Activated naive CD4-positive, alpha-beta T cell (primary cell): ENCODE measurements at places on chromosomes 6 and 20.
A peak's percentile ranks its signal among the peaks of the same experiment; 100 is the strongest.

DNA sequence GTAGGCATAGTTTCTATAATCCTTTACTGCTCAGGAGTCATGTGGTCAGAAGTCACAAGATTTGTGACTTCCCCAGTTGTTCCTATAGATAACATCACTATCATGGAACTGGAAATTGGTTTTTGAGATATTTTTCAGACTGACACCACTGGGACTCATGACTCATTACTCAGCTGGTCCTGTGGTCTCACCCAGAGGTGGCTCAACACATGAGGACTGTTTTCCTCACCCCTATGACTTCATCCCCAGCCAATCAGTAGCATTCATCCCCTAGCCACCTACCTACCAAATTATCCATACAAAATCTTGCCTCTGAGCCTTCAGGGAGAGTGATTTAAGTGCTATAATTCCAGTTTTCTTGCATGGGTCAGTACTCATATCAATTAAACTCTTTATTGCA, 1217.7 kb downstream of the EPHA7 start:
- no peak for DNase-seq

GRCh38 chr6:34627296-34627695, 69.3 kb downstream of the ILRUN start:
- no peak for DNase-seq

GRCh38 chr6:42958125-42958524, 2.4 kb upstream of the GNMT start:
- DNase-seq: no peak

- DNase-seq: no peak
Observed at GRCh38 chr6:45438151-45438550, 60.4 kb upstream of the SUPT3H start.

GRCh38 chr6:4800662-4801061, 24.5 kb downstream of the CDYL start:
- no peak for DNase-seq

DNA sequence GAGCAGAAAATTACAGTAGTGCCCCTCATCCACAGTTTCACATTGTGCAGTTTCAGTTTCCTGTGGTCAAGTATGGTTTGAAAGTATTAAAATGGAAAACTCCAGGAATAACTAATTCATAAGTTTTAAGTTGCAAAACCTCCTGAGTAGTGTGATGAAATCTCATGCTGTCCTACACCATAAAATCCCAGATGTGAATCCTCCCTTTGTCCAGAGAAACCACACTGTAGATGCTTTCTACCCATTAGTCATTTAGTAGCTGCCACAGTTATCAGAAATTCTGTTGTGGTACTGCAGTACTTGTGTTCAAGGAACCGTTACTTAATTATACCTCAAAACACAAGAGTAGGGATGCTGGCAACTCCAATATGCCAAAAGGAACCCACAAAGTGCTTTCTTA, 74.7 kb downstream of the PTCHD4 start:
- no peak for DNase-seq

GRCh38 chr6:22699151-22699550, 129.8 kb downstream of the HDGFL1 start:
- DNase-seq: no peak

- DNase-seq: no peak
Observed at GRCh38 chr20:34564833-34565232, 6.3 kb downstream of the MAP1LC3A start.

- no peak for DNase-seq
Observed at GRCh38 chr6:148747471-148748165, 788 bp downstream of the UST start.

GRCh38 chr6:88704980-88705379, 258.4 kb downstream of the RNGTT start:
- no peak for DNase-seq

DNA sequence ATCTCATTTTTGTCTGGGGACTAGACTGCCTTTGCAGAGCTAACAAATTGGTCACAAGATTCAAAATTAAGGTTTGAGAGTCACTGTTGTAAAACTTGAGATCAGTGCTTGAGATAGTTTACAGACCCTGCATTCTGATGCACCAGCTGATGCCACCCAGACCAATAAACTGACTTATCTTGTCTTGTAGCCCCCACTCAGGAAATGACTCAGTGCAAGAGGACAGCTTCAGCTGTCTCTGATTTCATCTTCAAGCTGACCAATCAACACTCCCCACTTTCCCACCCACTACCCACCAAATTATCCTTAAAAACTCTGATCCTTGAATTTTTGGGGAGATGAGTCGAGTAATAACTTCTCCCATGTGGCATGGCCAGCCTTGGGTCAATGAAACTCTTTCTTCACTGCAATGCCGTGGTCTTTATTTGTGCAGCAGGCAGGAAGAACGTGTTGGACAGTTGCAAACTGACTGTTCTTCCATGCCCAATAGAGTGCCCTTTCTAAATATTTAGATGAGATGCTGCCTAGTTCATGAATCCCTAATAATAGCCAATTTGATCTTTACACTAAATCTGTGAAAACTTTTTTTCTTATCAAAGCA, 48.3 kb upstream of the PROKR2 start:
- DNase-seq: no peak

DNA sequence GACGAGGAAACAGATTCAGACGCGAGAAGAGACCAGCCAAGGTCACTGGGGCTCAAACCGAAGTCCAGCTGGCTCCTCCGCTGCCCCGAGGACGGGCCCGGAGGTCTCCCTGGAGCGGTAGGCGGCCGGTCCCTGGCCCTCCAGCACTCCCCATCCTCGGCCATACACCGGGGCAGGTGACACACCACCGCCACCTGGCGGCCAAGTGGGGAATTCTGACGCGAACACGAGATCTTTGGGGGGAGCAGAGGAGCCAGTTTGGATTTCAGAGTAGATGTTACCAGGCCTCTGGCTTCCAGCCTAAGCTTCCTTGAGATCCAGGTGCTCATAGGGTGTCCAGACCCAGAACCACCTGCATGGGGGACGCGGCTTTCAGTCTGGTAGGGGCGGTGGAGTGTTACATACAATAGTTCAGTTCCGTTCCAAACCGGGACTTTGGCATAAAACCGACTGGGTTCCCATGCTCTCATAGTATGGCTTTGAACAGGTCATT, 16.1 kb downstream of the BPIFB1 start:
- DNase-seq: peak; percentile 68

- no peak for DNase-seq
Observed at GRCh38 chr6:48584846-48585245, 473.8 kb upstream of the PTCHD4 start.

- DNase-seq: no peak
Observed at GRCh38 chr6:125639466-125640020, 109.9 kb upstream of the HEY2 start.

- no peak for DNase-seq
Observed at GRCh38 chr6:107816818-107817217, 7.3 kb downstream of the SCML4 start.

GRCh38 chr6:17032988-17033634, 68.7 kb upstream of the STMND1 start:
- no peak for DNase-seq

DNA sequence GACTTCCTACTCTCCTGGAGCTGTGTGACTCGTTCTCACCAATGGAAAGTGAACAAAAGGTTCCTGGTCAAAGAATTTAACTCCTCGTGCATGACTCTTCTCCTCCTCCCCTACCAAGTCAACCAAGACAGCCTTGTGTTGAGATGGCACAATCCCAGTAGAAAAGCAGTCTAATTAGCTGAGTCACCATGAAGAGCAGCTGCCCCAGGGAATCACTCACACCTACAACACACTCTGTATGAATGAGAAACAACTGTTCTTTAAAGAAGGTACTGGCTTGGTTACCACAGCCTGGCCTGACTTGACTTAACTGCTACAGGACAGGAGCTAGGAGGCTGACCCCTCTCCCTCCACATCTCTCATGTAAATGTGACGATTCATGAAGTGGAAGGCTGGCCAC, 2.9 kb upstream of the HLA-DOB start:
- no peak for DNase-seq

GRCh38 chr6:147856687-147857086, 348.2 kb downstream of the SAMD5 start:
- no peak for DNase-seq

GRCh38 chr6:38997128-38997761, 51.3 kb upstream of the GLP1R start:
- peak; percentile 1 for DNase-seq

DNA sequence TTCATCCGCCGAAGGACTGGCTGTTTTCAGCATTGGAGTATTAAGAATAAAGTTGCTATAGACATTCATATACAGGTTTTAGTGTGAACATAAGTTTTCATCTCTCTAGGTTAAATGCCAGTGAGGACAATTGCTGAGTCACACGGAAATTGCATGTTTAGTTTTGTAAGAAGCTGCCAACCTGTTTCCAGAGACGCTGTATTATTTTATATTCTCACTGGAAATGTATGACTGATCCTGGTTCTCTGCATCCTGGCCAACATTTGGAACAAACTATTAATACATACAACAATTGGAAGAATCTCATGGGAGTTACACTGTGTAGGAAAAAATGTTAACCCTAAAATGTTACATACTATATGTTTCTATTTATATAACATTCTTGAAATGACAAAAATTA, 16.7 kb upstream of the TGM6 start:
- no peak for DNase-seq

- DNase-seq: no peak
Observed at GRCh38 chr20:41570557-41570956, 47.6 kb downstream of the CHD6 start.

- DNase-seq: no peak
Observed at GRCh38 chr6:14209000-14209399, 91.4 kb downstream of the CD83 start.

- DNase-seq: no peak
Observed at GRCh38 chr20:62348604-62349003, 18.5 kb downstream of the LAMA5 start.

GRCh38 chr6:87950614-87951013, 97.0 kb upstream of the SPACA1 start:
- DNase-seq: no peak

GRCh38 chr20:59473742-59474141, 130.6 kb upstream of the PHACTR3 start:
- no peak for DNase-seq

GRCh38 chr20:47038566-47039560, 144.2 kb downstream of the EYA2 start:
- DNase-seq: no peak

DNA sequence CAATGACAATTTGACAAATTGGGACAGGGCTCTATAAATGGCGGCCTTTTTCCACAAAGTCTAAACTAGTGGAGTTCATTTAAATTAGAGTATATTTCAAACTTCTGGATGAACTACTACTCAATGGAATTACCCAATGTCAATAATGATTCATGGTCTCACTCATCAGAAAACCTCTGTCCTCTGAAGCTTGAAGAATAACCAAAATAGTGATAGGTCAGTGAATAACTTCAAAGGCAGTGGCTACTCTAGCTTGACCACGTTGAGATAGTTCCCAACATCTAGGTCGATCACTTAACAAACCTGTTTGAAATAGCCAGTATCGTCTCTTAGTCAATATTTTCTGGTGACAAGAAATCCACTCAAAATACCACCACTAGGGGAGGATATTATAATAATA, 197.6 kb downstream of the HDGFL1 start:
- DNase-seq: no peak

GRCh38 chr20:44022464-44022863, 107.8 kb downstream of the TOX2 start:
- no peak for DNase-seq

DNA sequence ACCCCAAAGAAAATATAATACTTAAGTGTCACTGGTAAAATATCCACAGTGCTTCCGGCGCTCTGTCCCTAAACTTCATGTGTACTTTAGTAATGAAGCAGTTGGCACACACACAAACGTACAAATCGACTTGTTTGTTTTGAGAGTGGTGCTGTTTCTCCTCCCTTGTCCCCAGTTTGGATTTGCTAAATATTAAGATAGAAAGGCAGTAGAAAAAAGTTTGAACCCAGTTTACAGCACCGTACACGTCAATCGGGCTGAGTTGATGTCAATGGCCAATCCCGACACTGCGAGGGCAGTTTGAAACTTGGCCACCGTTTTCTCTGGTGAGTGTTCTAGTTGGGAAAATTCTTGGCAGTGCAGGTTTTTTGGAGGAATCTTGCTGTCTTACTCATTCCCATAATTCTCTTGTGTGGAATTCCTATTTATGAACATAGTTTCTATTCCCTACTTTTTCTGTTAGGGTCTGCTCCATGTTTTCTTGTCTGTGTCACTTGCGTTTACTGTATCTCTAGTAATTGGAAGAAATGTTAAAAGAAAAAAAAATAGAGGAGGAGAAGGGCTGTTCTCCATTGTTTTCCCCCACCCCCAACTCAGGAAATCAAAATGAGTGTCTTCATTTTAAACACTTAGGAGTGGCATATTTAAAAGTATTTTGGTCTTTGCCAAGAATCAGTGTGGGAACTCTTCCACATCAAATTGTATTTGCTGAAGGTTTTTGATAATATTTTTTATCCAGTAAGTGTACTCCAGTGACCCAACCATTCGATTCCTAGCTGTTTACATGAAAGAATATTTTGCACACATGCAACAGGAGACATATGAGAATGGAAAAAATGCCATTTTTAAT, 72.3 kb downstream of the OR2B2 start:
- no peak for DNase-seq

- no peak for DNase-seq
Observed at GRCh38 chr20:34537651-34538050, 20.9 kb upstream of the MAP1LC3A start.

GRCh38 chr6:139738801-139739455, 364.5 kb upstream of the CITED2 start:
- no peak for DNase-seq

- DNase-seq: no peak
Observed at GRCh38 chr6:144712541-144712940, 427.4 kb downstream of the UTRN start.

DNA sequence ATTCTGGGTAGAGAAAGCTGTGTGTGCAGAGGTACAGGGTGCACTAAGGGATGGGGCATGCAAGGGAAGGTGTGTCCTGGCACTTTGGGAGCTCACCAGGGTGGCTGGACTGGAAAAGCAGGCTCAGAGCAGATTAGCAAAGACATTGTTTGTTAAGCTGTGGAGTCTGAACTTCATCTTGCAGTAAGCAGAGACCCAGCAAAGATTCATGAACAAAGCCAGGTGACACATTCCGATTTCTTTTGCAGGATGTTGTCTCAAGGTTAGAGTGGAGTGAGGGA, 28.8 kb downstream of the DUSP22 start:
- DNase-seq: no peak

GRCh38 chr6:15207923-15208322, 37.9 kb upstream of the JARID2 start:
- no peak for DNase-seq

- no peak for DNase-seq
Observed at GRCh38 chr6:134199848-134200606, 117.9 kb downstream of the SGK1 start.

- DNase-seq: no peak
Observed at GRCh38 chr6:14372734-14373489, 255.3 kb downstream of the CD83 start.

DNA sequence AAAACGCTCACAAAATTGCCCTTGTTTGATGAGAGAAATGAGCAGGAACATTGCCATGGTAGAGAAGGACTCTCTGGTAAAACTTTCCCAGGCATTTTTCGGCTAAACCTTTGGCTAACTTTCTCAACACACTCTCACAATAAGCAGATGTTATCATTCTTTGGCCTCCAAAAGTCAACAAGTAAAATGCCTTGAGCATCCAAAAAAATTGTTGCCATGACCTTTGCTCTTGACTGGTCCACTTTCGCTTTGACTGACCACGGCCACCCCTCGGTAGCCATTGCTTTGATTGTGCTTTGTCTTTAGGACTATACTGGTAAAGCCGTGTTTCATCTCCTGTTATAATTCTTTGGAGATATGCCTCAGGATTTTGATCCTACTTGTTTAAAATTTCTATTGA, 41.1 kb upstream of the PREP start:
- no peak for DNase-seq

- DNase-seq: no peak
Observed at GRCh38 chr20:17565169-17565845, 4.6 kb upstream of the DSTN start.
